Esophagus muscularis mucosa (tissue), 4 donors: ENCODE measurements at places on chromosomes 6 and 20.

- no peak for DNase-seq
Measured at GRCh38 chr6:54234539-54234938, 73.7 kb upstream of the TINAG start.

GRCh38 chr20:47118206-47118605 lies 223.6 kb downstream of the EYA2 start:
- DNase-seq, result no peak

DNA sequence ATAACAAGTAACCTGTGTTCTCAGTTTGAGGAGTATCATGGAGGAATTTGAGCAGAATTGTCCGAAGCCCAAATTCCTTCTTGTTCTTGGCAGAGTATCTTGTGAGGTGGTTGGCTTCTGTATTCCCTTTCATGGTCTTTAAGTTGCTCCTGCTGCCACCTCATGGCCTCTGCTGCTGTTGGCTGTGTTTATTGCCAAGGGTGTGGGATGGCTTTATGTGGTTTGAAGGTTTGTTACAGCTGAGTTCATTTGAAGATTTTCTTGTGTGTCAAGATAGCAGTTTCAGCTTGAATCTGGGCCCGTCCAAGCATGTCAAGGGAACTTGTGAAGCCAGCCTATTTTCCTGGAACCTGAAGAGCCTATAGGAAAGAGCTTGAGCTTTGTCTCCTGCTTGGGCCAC lies 20.2 kb upstream of the TTK start:
- no peak for DNase-seq

DNA sequence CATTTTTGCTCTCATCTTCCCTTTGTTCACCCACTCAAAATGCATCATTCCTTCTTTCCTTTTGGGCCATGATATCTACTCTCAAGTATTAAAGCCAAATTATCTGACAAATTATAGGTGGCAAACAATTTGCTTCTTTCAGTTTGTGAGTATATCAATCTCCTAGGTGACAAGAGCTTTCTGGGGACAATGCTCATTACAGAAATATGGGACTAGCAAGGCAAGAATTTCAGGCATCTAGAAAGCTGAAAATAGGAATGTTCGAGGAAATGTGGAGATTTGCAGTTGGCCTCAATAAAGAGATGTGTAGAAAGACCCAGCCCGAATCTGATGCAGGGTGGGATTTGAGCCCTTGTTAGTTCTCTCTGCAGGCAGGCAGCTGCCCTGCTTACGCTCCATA lies 71.8 kb downstream of the ALDH8A1 start:
- DNase-seq, result no peak

- peak; percentile 80 for DNase-seq
Measured at GRCh38 chr20:1707588-1708449, 50.2 kb upstream of the SIRPG start.

DNA sequence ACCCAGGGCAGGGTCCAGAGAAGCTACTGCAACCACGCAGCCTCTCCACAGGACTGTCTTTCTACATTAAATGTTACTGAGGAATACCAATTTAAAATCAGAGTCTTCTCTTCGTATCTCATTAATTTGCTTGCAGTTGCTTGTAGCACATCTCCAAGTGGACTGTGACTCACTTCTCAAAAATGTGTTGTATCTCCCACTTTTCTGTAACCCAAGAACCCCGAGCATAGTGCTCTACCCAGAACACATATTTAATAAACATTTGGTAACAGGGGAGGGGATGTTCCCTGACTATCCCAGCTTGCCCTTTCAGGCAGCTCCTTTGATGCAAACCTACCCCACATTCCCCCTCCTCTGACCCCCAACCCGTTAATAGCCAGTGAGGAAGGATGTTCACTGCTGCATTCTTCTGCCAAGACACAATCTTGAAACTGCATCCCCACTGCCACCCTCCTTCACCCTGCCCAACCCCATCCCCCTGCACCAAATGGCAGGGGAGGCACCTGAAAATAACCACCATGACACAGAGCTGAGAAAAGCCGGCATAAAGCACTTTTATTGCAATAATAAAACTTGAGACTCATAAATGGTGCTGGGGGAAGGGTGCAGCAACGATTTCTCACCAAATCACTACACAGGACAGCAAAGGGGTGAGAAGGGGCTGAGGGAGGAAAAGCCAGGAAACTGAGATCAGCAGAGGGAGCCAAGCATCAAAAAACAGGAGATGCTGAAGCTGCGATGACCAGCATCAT lies 24.2 kb downstream of the FKBP1A start:
- DNase-seq, result peak; percentile 66

GRCh38 chr6:62042429-62042828 lies 243.6 kb downstream of the KHDRBS2 start:
- DNase-seq, result no peak

- DNase-seq, result no peak
Measured at GRCh38 chr6:26103141-26103769, 16.0 kb downstream of the HFE start.

DNA sequence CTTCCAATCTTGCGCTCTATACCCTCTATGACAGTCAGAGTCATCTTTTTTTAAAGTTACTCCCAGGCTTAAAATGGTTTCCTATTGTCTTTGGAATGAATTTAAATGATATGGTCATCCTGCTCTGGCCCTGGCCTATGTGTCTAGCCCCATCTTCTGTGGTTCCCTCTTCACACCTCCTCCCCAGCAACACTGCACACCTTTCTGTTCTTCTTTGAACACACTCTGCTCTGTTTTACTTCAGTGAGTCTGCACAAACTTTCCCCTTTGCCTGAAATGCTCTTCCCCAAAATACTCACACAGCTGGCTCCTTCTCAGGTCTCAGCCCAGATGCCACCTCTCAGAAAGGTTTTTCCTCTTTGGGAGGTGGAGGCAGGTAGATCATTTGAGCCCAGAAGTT lies 132.7 kb downstream of the FYN start:
- DNase-seq, result no peak

DNA sequence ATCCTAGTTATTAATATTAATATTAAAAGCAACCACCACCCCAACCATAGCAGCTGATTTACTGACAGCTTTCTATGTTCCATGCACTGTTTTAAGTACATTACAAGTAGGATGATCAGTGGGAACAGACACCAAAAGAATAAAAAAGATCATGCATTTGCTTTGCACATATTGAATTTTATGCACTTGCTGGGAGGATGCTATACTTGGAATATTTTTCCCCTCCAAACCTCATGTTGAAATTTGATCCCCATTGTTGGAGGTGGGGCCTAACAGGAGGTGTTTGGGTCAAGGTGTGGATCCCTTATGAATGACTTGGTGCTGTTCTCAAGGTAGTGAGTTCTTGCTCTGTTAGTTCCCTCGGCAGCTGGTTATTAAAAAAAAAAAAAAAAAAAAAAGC lies 178.9 kb upstream of the MYLIP start:
- no peak for DNase-seq

DNA sequence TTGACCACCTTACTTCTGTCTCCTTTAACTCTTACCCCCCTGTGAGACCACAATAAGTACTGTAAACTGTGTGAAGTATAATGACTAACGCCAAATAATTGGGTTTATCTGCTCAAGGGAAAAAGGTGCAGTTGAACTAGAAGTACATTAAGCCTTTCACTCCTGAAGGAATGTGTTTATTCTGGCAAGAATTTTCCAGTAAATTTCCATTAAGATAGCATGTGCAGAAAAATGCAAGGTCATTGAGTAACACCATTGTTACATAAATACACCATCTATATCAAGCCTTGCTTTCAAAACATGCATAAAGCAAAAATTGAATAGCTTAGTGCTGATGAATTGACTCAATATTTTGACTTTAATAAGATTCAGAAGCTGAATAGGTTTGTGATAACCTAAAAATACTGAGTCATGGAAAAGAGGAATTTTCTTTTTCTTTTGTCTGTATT lies 65.4 kb downstream of the ARHGAP18 start:
- DNase-seq, result no peak

DNA sequence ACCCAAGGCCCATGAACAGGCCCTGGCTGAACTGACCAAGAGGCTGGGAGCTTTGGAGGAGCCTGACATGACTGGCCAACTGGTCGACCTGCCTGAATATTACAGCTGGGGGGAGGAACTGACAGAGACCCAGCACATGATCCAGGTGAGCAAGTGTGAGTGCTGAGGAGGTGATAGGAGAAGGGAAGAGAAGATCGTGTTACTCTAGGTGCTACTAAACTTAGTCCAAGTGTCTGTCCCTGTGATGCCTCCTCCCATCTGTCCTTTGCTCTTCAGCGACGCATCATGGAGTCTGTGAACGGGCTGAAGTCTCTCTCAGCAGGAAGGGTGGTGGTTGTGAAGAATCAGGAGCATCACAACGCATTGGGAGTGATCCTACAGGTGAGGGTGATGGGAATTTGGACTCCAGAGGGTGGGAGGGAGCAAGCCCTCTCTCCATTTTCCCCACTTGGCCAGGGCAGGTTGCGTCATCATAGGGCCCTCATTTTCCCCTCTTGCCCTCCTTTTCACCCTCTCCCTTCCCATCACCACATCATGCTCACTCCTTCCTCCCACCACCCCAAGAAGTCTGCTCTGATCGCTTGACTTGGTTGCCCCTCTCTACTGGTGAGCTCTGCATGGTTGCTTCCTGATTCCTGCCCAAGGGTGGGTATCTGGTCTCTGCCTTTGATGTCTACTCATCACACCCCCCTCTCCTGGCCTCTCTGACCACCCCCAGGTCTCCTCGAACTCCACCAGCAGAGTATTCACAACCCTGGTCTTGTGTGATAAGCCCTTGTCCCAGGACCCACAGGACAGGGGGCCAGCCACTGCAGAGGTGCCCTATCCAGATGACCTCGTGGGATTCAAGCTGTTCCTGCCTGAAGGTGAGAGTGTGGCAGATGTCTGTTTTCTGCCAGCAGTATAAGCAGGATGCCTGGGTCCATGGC lies 4.7 kb downstream of the DXO start:
- no peak for DNase-seq

DNA sequence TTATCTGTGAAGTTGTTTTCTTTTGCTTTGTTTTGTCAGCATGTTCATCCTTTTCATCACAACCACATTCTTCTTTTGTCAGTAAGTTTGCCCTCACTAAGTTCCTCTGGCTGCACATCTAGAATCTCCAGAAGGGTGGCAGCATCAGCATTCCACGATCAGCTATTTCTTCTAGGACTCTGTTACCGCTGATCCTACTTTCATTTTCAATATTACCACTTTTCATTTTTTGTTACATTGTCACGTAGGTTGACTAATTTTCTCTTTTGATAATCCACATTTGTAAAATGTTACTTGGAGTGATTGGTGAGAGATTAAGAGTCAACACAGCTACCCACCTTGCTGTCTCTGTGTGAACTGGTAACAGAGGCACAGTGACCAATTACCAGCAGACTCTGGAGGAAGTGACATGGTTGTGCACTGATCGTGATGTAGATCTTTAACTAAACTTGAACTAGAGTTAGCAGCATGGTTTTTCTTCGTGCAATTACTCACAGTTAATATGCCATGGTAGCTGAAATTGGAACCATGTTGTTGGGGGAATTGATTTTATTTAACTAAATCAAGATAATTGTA lies 307.9 kb upstream of the SLC35B3 start:
- DNase-seq, result no peak

- no peak for DNase-seq
Measured at GRCh38 chr6:168715643-168716481, 274.9 kb downstream of the SMOC2 start.

DNA sequence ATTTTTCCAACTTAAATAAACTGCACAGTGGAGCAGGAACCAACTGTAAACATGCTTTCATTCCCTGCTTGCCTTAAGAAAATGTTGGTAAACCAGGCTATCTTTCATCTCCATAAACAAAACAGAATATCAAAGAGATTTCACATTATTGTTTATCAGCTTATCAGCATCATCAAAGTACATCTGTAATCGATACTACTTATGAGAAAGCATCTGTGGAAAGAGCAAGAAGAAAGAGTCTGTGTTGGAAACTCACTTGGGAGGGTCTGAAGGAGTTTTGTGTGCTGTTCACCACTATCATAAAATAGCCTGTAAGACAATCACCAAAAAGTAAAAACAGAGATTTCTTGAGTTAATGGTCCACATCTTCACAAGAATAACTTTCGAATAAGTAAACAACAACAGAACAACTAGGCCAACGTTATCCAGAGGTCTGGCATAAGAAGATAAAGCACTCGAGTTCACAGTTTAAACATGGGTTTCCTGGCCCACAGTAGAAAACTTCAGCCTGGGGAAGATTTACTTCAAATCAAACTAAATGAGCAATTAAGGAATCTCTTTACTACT lies 47.9 kb downstream of the EPB41L2 start:
- DNase-seq, result no peak

GRCh38 chr6:88748141-88748540 lies 215.3 kb downstream of the RNGTT start:
- no peak for DNase-seq

- no peak for DNase-seq
Measured at GRCh38 chr20:17836303-17836861, 132.2 kb downstream of the SNX5 start.

DNA sequence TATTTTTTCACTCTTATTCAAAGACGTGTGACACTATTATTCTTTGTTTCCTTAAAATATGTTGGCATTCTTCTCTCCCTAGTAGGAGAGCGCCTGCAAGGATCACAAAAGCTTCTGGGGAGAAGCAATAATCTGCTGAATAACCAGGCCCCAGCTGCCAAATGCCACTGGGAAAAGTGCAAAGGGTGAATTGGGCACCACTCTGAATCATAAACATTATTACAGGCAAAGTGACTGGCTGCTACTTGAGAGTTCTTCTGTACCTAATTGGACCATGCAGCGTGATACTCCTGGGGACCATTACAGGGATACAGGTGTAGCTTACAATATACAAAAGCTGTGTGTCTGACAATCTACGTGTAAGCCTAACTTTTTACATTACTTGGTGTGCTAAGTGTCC lies 152.8 kb downstream of the ATXN1 start:
- peak; percentile 47 for DNase-seq

DNA sequence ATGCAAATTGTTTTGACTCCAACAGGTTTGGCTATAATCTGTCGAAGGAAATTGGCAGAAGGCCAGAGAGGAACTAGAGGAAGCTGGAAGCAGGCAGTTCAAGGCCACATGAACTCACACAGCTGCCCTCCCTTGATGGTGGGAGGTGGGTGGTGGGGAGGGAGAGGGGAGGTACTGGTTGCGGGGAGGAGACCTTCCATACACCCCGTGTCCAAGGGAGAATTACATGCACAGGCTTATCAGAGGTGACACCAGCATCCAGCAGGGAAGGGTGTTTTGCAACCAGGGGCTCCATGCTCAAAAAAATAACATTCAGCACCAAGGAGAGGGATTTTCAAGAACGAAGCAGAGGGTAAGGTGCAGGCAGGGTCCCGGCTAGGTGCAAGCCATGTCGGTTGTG lies 9.1 kb downstream of the PRND start:
- DNase-seq, result no peak

DNA sequence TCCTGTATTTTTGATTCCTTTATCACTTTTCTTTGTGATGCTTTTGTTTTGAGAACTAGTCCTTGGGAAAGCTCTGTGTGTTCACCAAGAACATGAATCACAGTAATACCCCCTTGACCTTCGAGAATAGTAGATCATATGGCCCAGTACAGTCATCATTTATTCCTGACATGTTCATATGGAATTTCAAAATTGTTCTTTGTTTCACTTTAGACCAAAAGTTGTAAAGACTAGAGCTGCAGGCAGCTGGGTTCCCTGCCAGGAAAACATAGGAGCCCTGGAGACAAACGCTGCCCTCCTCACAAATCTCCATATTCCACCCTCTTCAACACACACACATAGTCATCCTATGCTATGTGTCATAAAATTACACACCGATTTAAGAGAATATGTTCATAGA lies 621.2 kb upstream of the EYS start:
- DNase-seq, result no peak

GRCh38 chr20:57656821-57657534 lies 36.8 kb upstream of the ZBP1 start:
- DNase-seq, result peak; percentile 86

- DNase-seq, result peak; percentile 39
Measured at GRCh38 chr6:162200945-162201690, 526.4 kb downstream of the PRKN start.

- no peak for DNase-seq
Measured at GRCh38 chr6:19438566-19439353, 398.4 kb upstream of the ID4 start.
